Stimulated activated CD8-positive, alpha-beta memory T cell treated with anti-CD3 and anti-CD28 coated beads, Interleukin-7, amount 100 ng/mL, for 4 hours (primary cell): ENCODE measurements at places on chromosomes 13 and 19.

- no peak for DNase-seq
These were observed 2.4 kb downstream of the FOSB start for GRCh38 chr19:45469945-45470761.

DNA sequence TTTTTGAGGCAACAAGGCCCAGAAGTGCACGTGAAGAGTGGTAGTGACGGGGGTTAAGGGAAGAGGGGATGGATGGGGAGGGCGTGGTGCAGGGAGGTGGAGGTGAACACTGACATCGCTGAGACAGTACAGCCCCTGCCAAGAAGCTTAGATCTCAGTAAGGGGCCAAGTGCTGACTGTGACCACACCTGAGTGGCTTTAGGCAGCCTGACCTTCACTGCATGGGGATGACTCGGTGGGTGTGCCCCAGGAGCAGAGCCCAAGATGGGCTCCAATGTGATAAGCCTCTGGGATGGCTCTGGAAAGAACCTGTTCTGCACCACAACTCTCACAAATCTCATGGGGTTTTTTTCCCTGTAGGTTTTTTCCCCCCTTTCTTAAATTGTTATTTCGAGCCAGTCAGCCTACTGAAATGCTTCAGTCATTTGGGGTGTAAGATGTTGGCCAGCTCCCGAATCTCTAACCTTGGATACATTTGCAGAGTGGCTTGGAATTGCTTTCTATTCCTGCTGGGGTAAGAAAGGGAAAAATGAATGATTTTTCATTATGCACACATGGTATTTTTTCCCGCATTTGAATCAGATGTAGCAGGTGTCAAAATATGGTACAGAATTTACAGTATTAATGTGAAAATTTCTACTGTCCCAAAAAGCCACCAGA lies 165.0 kb downstream of the TM9SF2 start:
- no peak for DNase-seq

DNA sequence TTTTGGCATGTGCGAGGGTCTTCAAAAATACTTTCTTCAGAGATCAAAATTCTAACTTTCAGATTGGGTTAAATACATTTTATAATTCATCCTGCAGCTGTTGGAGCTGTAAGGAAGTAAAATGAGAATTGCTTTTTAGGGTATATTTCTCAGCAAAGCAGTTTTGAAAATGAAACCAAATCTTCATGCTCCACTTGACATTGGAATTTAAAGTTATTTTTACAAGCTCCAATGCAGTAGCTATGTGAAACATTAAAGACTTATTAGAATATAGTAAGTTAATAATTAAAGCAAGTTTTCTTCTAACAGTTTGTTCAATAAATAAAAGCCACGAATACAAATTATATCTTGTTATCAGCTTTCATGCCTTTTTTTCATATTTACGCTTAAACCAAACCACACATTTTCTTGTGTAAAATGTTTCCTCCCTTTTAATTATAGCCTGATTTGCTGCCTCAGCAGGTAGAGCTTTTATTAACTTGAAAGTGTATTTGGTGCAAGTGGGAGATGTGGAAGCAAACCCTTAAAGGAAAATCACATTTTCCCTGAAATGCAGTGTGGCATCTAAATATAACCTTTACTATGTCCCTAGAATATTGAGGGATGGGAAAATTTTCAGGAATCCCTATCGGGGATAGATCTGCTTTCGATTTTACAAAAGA lies 12.4 kb upstream of the MICU2 start:
- no peak for DNase-seq

GRCh38 chr13:110539894-110540293 lies 21.6 kb downstream of the RAB20 start:
- DNase-seq: no peak

DNA sequence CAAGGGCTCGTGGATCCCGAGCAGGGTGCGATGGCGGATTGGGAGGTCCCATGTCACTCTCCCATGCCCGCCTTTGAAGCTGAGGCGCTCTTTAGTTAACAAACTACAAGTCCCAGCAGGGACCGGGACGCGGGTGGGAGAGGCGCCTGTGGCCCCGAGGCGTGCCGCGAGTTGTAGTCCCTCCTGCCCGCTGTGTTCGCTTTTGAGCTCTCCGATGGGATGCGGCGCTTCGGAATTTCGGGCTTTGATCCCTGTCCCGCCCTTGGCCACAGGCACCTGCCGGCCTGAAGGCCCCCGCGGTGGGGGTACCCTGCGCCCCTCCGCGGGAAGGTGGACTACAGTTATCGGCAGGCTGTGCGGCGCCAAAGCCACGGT lies 11.0 kb downstream of the CYTH2 start:
- no peak for DNase-seq

DNA sequence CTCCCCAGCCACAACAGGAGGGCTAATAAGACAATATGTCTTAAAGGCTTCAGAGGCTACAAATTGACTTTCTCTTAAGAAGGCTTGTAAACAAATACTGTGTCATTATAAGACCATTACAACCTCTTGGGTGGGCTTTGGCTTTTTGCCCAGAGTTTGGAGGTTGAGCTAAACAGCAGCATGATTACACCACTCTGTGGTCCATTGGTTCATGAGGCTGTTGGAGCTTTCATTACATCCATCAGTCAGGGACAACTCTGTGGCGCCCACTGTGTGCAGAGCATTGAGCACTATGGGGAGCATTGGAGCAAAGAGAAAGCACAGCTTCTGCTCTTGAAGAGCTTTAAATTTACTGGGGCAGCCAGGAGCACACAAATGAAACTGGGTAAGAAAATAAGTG lies 75.9 kb downstream of the TNFSF11 start:
- no peak for DNase-seq

GRCh38 chr13:54859827-54860226 lies 1831.2 kb downstream of the OLFM4 start:
- DNase-seq: no peak

DNA sequence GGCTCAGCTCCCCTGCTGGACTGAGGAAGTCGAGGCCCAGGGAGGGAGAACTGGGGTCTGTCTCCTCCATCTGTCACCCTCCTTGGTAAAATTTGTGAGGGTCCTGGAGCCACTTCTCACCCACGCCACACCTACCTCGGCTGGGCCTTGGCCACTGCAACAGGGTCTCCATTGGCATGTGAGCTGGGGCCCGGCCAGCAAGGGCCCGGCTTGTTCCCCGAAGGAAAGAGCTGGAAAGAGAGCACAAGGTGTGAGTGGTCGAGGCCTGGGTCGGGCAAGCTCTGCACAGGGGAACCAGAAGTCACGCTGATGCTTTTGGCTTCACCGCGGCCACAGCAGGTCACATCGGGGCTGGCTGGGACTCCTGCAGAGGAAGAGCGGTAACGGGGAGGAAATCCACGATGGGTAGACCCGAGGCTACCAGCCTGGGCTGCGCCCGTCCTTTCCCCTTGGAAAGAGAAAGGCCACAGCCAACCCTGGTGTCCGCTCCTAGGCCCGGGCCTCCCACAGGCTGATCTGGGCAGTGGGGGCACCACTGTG lies 9.0 kb downstream of the NANOS3 start:
- no peak for DNase-seq

DNA sequence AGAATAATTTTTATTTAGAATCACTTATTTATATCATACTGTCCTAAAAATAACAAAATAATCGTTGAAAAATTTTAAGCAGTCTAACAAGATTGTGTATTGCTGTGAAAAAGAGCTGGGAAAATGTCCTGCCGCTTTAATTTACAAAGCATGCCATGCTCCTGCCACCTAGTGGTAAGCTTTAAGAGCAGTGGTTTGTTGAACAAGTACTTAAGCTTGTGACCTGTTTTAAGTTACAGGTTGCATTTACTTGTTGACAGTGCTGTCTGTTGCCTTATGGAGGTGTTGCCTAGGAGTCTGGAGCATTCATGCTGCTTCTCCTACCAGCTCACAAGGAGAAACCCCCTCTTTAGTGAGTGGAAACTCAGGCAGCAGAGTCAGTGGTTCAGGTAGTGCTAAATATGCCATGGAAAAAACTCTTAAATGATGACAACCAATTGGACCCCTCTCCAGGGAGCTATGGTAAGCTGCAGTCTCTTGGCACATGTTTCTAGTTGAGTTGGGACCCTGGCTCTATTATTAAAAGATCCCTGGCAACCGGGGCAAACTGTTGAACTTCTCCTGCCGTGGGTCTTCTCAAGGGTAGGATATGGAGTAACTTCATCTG lies 68.4 kb downstream of the SPATA13 start:
- no peak for DNase-seq

GRCh38 chr19:4077007-4077374 lies 10.3 kb upstream of the ZBTB7A start:
- no peak for DNase-seq

- DNase-seq: no peak
These were observed 39.9 kb upstream of the CEACAM8 start for GRCh38 chr19:42634409-42635232.

GRCh38 chr13:49308097-49308875 lies 60.6 kb downstream of the CDADC1 start:
- DNase-seq: no peak

GRCh38 chr13:33279414-33280278 lies 5.9 kb downstream of the STARD13 start:
- no peak for DNase-seq

DNA sequence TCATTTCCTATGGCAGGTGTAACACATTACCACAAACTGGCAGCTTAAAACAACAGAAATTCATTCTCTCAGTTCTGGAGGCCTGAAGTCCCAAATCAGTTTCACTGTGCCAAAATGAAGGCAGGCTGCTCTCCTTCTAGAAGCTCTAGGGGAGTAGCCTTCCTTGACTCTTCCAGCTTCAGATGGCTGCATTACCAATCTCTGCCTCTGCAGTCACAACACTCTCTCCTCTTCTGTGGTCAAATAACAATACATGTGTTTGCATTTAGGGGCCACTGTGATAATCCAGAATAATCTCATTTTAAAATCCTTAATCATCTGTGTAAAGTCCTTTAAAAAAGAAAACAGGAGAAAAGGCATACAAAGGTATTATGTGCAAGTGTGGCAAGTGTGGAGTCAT lies 7.8 kb downstream of the DIAPH3 start:
- DNase-seq: no peak

- DNase-seq: no peak
These were observed 48.6 kb upstream of the GTF3A start for GRCh38 chr13:27375686-27376326.

GRCh38 chr19:3274942-3275582 lies 50.6 kb downstream of the CELF5 start:
- no peak for DNase-seq

DNA sequence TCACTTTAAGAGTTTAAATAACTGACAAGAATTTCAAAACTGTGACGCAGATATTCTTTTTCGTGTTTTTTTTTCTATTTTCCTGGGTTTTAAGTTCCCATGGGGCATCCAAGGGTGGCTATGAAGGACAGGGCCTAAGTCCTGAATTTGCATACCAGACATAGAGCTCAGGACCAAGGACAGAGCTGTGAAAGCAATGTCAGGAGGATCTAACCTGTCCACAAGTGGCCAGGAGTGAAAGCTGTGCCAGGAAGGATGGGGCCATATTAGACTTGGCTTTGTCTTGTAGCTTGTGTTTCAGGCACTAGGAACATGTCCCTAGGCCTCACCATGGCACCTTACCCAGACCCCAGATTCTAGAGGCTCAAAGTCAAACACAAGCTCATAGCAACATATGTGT lies 289.4 kb upstream of the MIR17HG start:
- DNase-seq: no peak

- no peak for DNase-seq
These were observed 36.6 kb upstream of the OXGR1 start for GRCh38 chr13:97030705-97031452.

GRCh38 chr13:103517066-103517767 lies 451.0 kb upstream of the SLC10A2 start:
- DNase-seq: no peak

DNA sequence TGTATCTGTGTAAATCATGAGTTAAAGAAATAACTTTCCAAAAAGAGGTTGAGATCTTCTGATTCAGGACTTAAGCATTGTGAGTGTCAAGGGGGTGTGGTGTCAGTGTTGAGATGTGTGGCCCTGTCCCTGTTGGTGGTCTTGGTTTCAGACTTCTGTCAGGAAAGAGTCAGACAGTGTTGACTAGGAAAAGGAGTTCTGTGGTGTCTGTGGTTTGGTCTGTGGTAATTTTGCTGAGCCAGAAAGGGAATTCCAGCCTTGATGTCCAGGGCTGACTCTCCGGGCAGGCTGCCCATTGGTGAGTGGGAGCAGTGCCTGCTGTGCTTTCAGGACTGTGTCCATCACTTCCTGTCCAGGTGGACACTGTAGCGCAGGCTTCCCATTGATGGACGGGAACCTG lies 39.8 kb upstream of the IGFL4 start:
- DNase-seq: no peak

DNA sequence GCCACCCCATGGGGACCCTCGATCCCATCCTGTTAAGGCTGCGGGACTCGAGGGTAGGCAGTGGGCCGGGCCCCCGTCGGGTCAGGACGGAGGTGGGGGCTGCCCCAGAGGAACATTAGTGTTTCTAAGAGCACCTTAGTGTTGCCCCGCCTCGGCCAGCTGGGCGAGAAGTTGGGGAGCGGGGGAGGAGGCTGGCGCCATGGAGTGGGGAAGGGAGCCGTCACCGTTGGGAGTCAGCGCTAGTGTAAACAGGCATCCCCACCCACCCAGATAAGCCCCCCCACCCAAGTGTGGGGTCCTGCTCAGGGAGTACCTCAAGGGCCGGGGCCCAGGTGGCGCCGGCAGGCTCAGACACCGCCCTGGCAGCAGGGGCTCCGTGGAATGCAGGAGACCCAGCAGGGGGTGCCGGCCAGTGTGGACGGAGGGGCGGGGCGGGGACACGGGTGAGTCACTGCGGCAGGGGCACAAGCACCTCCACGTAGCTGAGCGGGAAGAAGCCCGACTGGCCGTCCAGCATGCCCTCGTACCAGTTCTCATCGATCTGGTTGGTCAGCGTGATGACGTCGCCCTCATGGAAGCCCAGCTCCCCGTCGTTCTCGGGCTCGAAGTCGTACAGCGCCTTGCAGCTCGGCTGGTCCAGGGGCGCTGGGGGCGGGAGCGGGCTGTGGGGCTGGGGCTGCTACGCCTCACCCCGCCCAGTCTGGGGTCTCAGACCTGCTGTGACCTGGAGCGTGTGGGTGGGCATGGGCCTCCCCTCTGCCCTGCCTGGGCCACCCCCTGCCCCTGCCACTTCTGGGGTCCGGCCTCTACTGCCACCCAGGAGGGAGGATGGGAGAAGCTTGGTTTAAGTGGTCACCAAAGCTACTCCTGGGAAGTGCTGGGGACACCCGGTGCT lies 18.0 kb downstream of the MPND start:
- DNase-seq: no peak

GRCh38 chr13:101408154-101408553 lies 8.2 kb downstream of the NALCN start:
- DNase-seq: no peak

GRCh38 chr19:17536955-17537354 lies 18.5 kb upstream of the COLGALT1 start:
- no peak for DNase-seq

- no peak for DNase-seq
These were observed 2.3 kb downstream of the TFDP1 start for GRCh38 chr13:113586661-113587479.

GRCh38 chr13:98346904-98347636 lies 170.0 kb upstream of the RNF113B start:
- no peak for DNase-seq

DNA sequence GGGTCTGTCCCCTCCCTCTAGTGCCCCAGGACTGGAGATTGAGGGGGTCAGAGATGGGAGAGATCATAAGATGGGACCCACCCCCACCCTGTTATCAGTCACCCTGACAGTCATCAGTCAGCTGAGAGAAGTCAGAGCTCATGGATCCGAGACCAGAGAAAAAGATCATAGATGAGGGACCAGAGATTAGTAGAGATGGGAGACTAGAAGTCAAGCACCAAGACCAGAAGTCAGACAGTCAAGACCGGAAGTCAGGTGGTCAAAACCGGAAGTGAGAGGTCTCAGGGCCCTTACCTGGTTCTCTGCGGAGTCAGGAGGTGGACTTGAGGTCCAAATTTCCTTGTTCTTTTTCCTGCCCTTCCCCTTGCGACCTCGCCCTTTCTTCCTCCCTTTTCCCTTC lies 7.0 kb downstream of the COL5A3 start:
- DNase-seq: no peak
